ENCODE measurements at places on chromosomes 3 and 15.

GRCh38 chr15:52682781-52683180 lies 3.6 kb upstream of the ATOSA start:
- DNase-seq: no peak

GRCh38 chr3:182331341-182331740 lies 462.0 kb upstream of the ATP11B start:
- DNase-seq: no peak

DNA sequence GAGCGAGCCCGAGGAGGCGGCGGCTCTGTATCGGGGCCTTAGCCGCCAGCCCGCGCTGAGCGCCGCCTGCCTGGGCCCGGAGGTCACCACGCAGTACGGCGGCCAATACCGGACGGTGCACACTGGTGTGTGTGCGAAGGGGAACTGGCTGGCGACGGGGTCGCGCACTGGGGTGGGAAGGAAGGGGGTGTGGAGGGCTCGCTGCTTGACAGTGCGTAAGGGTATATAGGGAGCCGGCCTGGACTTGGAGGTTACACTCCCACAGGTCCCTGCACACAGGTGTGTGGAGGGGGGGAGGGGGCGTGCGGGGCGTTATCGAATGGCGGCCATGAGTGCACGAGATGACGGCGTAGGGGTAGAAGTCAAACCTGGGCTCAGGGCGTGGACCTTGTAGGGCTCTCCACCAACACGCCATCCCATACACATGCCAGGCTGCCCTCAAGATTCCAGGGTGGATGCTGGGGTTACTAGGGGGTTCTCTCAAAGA lies 389 bp downstream of the APEH start:
- no peak for DNase-seq

GRCh38 chr3:12369029-12369428 lies 80.2 kb downstream of the PPARG start:
- DNase-seq: no peak

- no peak for DNase-seq
Observed at GRCh38 chr3:180979961-180980360, 9.6 kb downstream of the DNAJC19 start.

DNA sequence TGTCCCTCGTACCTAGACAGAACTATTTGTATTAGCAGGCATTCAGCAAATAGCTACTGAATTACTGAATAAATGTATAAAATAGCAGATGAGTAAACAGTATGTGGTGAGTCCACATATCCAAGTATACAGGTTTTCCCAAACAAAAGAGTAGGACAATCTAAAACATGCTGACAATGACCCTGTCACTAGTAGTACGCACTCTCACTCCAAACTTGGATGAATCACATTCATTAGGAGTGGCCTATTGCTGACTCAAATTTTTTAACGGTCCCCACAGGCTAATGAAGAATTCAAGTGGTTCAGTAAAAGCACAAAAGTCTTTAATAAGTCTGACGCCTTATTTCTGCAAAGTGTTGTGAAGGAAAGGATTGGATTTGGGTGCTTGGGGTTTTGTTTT lies 449.3 kb upstream of the THBS1 start:
- DNase-seq: no peak

- no peak for DNase-seq
Observed at GRCh38 chr3:149592758-149593240, 65.0 kb downstream of the WWTR1 start.

- DNase-seq: no peak
Observed at GRCh38 chr3:25130724-25131520, 297.1 kb upstream of the RARB start.

DNA sequence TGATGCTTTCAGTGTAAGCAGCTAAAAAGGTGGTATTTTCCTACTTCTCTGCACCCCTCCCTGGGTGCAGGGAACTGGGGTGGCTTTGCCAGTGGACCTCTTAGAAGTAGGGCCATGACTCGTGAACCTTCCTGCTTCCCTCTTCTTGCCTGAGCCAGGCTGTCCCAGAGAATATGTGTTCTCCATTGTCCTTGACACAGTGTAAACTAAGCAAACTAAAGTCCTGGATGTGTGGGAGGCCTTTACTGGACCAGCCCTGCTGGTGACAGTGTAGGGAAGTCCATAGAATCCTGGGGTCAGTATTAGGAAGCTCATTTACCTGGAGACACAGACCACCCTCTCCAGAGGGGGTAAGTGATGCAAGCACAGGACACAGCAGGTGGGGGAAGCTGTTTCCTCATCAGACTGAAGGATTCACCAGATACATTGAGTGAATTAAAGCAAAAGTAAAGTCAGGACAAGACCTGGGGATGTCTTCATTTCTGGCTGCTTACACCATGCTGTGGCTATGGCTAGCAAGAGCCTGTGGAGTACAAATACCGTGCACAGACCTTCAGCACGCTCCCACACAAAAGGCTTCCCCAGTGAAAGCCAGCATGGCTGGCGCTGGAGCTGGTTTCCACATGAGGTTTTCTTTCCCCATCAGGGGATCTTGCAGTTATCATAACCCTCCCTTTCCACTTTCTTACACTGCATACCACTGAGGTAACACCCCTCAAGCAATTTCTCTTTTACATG lies 64.8 kb upstream of the LPP start:
- no peak for DNase-seq

- DNase-seq: no peak
Observed at GRCh38 chr3:130276203-130276803, 69.2 kb upstream of the COL6A5 start.

DNA sequence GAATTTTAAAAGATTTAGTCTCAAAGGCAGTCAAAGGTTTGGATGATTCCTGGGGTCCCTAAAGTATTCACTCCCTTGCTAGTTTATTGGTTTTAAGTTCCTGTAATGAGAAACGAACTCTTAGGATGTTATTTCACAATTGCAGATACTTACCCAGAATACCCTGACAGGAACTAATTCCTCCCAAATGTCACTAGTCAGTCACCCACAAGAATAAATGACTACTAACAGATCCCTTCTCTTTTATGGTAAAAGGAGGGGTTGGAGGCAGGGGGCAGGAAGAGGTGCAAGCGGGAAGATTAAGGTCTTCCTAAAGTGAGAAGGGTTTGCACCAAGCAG lies 174.2 kb upstream of the SLC2A2 start:
- DNase-seq: no peak

- DNase-seq: no peak
Observed at GRCh38 chr3:4497005-4497692, 4.0 kb downstream of the ITPR1 start.

DNA sequence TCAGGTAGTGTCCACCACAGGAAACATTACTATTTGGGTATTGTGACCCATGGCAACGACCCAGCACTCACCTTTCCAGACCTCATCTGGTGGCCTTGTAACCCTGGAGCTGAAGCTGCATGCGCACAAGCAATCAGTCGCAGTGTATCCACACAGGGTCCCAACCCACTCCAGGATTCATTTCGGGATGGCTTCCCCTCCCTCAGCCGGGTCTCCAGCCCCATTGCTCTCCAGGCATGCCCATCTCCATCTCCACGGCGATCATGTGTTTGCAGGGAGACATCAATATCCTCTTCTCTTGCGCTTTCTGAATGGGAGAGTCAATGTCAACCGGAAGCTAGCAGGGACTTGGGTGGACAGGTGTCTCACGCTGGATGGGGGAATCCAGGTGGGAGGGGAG lies 35.2 kb downstream of the GOLGA6L2 start:
- no peak for DNase-seq

DNA sequence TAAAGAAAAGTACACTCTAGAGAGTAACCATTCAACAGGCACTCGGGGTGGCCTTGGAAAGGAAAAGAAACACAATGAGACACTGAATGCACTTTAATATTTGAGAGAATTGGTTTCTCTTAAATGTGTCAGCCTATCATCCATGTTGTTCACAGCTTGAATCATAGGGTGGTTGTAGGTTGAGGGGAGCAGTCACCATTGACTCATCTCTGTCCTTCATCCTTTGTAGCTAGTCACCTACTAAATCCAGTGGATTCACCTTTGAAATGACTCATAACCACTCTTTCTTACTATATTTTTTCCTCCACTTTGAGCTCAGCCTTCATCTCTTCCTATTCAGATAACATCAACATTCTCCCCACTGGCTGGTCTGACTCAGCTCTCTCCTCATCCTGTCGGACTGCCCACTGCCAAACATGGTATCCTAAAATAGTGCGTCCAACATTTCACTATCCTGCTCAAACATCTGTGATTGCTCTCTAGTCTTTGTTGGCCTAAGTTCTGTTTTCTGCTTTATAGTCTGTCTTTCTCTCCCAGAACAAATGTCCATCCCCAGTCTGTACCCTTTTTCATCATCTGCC lies 182.7 kb upstream of the GADL1 start:
- no peak for DNase-seq

DNA sequence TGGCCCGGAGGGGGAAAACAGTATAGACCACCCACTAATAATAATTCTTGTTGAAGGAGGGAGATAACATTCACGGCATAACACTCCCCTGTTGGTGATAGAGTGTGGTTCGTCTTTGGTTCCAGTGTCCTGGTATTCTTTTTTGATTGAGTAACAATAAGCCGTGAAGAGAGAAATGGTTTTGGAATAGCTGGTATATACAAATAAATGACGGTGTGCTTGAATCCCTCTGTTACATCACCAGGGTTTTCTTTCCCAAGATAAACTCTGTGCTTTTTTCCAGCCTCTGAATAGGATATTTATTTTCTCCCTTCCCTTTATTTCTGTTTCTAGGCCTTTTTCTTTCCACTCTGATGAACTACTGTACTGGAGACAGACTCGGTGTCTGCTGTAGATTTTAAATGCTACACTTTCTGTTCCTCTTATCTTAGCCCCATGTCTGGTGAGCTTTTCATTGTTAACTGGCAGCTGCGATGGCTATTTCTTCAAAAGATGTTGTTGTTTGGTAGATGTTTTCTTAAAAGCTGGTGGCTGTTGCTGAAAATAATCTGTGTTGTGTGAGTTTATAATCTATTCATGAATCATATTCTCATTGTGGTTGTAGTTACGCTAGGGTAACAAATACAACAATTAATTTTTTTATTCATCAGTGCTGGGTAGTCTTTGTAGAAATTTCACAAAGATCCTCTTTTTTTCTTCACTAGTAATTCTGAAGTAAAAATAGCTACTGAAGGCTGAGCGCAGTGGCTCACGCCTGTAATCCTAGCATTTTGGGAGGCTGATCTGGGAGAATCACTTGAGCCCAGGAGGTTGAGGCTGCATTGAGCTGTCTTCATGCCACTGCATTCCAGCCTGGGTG lies 15.5 kb upstream of the SCAANT1 start:
- DNase-seq: no peak

GRCh38 chr3:129653019-129653418 lies 46.5 kb upstream of the PLXND1 start:
- no peak for DNase-seq

DNA sequence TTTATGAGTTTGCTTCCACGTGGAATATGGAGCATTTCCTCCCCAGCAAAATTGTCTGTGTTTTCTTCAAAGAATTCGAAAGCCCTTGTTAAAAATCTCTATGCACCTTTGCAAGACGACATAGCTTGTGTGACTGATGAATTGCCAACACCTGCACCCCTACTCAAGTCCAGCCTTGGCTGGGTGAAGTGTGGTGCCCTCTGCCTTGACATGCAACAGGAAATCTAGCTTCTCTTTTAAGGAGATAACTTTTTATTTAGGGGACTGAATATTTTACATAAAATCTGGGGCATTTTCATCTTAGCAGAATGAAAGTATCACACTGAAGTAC lies 647 bp downstream of the HMG20A start:
- DNase-seq: no peak

GRCh38 chr3:139764069-139764905 lies 86.5 kb upstream of the NMNAT3 start:
- DNase-seq: no peak

DNA sequence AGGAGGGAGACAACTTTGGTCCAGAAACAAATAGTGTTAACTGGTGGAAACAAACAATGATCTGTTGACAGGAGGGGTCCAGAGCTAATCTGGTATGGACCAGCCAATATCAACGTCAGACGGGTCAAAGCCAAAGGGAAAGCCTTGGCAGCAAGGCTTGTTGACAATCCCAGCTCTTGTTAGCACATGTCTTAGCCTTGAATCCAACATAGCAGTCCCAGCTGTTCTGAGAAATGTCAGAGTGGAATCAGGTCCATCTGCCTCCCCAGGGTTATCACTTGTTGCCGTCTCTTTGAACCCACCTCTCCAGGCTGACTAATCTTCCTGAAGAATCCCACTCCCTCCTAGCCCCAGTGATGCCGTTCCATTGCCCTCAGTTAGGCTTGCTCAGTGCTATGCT lies 404.6 kb upstream of the MCTP2 start:
- DNase-seq: no peak

DNA sequence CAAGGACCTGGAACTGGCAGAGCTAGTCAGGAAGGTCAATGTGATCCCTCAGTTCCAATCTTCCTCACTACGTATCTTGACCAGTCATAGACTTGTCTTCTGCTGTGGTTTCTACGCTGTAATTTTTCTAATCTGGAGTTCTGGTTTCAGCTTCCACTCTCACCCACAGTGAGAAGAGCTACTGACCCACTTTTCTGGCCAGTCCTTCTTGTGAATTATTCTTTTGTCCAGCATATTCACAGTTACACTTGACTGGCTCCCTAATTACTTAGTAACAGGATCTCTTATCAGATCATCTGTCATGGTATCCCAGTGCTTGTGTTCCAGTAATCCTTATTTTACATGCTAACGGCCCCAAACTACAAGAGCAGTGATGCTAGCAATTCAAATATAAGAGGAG lies 72.4 kb upstream of the MME start:
- no peak for DNase-seq

DNA sequence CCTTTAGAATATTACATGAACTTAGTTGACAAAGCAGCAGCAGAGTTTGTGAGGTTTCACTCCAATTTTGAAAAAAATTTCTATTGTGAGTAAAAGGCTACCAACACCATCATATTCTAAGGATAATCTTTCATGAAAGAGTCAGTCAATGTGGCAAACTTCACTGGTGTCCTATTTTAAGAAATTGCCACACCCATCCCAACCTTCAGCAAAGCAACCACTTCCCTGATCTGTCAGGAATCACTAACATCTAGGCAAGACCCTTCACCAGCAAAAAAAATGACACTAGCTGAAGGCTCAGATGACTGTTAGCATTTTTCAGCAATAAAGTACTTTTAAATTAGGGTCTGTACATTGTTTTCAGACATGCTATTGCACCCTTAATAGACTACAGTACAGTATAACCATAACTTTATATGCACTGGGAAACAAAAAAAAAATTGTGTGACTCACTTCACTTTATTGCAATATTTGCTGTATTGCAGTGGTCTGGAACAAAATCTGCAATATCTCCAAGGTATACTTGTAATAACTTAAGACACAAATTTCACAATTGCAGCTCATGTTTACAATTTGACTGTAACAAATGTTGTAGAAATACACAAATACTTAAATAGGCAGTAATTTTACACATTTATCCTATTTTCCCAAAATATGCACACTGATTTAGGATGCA lies 38.9 kb upstream of the ALCAM start:
- DNase-seq: no peak

DNA sequence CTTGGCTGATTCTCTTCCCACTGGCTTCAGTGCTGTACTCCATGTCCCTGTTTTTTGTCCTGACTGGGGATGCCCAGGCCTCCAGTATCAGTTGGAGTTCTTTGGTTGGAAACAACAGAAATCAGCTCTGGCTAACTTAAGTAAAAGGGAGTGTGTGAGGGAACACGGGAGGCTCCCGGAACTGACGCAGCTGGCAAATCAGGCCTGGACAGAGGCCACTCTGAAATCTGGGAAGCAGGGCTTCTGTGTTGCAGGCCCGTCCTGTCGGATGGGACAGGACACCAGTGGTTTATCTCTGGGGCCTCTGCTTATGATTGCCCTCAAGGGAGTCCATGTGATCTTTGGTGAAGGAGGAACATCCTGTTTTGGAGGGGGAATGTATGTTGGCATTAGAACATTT lies 124.3 kb downstream of the CHCHD6 start:
- no peak for DNase-seq

GRCh38 chr3:194871864-194872668 lies 186.4 kb downstream of the FAM43A start:
- no peak for DNase-seq

GRCh38 chr3:16881896-16882630 lies 2.7 kb upstream of the PLCL2 start:
- no peak for DNase-seq
